H54 (cell line): ENCODE measurements at places on chromosomes 12 and 14.

GRCh38 chr12:130706885-130707570 is 9.1 kb downstream of the RIMBP2 start:
- DNase-seq, result no peak

DNA sequence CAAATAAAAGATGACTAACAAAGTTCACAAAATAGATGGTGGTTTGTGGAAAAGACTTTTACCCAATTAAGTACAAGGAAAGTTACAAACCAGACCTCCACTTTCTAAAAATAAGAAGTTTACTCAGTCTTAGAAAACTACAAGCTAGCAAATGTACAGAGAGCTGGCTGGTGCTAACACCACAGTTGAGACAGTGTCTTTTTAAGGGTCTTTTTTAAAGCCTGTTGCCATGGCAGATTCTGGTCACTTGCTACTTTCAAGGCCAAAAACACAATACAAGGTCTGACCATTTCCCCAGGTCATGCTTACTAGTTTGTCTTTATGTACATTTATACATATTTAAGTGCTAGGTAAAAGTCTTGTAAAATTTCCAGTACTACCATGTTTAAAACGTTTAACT is 2.4 kb downstream of the BTG1 start:
- DNase-seq, result no peak

DNA sequence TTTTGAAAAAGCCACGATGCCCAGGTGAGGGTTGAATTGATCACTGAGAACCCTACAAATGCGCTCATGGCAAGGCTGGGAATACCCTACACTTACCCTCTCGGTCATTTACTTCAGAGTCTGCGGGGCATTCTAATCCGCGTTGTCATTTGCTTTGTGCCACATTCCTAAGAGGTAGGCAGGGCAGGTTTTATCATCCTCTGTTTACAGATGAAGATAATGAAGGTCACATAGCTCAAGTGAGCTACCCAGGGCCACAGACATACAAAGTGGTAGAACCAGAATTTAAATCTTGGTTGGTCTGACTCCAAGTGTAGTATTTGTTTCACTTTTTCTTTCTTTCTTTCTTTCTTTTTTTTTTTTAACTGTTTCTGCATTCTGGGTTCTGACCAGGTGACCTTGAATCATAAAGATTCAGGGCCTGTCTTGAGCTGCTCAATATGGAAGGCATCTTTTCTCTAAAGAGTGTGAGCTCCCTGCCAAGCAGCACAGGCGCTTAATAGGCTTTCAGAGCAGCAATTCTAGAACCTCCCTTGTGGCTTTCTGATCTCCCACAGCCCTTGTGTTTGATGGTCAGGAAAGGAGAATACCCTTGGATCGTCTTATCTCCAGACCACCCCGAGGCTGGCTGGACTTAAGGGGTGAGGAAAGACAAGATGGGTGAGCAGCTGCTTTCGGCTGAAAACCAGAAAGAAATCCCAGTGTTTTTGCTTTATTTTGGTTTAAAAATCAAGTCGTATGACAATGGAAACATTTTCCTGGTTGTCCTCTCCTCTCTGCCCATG is 662 bp upstream of the BATF start:
- no peak for DNase-seq

- DNase-seq, result peak; percentile 55
These were observed 458 bp downstream of the KHNYN start for GRCh38 chr14:24430143-24430681.

GRCh38 chr12:61915420-61915819 is 344.8 kb upstream of the USP15 start:
- no peak for DNase-seq

DNA sequence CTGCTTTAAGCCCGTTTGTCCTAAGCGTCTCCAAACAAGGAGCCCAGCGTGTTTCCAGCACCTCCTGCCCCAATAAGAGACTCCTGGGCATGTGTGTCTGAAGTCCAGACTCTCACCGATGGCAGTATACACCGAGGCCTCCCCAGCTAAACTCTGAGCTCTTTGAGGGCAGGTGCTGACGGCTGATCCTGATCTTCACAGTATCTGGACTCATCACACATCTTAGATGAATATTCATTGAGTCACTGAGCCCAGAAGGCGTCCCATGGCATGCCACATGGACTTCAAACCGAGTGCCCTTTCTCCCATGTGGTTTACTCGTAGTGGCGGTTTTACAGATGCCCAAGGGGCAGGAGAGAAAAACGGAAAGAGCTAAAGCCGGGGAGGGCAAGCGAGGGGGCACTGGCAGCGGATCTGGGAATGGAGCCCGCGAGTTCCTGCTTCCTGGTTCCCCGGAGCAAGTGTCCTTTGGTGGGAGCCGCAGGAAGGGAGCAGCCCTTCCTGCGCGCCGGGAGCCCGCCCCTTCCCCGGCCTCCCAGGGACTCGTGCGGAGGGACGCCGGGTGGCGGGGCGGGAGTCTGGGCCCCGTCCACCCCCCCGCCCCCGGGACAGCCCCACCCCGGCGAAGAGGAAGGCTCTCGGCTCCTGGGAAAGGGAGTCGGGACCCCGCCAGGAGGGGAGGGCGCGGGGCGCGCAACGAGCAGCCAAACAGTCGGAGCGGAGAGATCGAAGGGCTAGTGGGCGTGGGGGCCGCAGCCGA is 585 bp upstream of the TEAD4 start:
- peak; percentile 94 for DNase-seq

DNA sequence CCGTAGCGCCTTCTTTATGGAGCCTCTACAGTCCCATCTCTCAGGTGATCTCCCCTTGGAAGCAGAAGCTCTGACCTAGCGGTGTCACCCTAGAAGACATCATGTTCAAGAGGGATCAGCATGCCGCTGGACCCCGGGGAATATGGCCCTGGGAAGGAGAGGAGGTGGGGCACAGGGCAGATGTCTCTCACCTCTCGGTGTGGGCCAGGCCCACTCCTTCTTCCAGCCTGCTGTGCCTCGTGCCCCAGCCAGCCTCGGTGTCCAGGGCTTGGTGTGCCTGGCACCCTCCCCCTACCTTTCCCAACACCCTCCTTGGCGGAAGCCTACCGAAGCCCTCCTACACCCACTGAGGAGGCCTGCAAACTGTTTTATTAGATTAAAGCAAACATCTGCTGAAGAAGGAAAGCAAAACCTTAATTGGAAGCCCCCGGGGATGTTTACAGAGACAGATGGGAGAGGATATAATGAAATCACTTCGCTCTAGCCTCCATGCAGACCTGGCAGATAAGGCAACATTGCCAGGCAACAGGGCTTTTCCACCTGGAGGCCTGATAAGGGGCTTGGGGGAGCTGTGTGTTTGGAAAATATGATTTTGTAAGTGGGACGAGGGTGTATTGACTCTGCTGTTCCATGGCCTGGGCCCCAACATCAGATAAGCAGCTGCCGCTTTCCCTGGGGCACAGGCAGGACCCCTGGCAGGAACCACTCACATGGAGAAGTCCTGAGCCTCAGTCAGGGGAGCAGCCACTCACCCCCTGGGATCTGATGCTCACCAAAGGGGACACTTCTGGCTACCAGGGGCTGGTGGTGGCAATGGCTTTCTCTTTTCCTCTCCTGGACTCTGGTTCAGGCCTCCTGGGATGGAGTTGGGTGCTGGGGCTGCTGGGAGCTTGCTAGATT is 5.7 kb upstream of the CHGA start:
- DNase-seq, result no peak

GRCh38 chr14:103872481-103873113 is 25.2 kb upstream of the PPP1R13B start:
- no peak for DNase-seq

DNA sequence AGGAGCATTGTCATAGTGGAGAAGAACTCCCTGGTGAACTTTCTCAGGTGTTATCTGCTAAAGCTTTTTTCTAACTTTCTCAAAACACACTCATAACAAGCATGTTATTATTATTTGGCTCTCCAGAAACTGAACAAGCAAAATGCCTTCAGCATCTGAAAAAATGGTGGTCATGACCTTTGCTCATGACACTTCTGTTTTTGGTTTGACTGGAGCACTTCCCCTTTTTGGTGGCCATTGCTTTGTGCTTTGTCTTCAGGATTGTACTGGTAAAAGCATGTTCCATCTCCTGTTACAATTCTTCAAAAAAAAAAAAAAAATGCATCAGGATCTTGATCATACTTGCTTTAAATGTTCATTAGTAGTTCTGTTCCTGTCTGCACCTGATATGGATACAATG is 1241.6 kb upstream of the USP15 start:
- no peak for DNase-seq
